ENCODE measurements at places on chromosomes 12 and 14.

DNA sequence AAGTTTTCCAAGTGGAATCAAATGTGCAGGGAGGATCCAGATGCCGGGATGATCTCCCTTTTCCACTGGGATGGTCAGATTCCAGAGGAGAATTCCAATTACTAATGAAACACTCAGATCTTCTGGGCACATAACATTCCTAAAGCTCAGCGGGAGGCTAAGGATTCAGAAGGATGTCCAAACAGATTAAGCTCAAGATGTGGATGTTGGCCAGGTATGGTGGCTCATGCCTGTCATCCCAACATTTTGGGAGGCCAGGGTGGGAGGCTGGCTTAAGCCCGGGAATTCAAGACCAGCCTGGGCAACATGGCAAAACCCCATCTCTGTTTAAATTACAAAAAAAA, 62.0 kb upstream of the PNMA1 start:
- no peak for DNase-seq

DNA sequence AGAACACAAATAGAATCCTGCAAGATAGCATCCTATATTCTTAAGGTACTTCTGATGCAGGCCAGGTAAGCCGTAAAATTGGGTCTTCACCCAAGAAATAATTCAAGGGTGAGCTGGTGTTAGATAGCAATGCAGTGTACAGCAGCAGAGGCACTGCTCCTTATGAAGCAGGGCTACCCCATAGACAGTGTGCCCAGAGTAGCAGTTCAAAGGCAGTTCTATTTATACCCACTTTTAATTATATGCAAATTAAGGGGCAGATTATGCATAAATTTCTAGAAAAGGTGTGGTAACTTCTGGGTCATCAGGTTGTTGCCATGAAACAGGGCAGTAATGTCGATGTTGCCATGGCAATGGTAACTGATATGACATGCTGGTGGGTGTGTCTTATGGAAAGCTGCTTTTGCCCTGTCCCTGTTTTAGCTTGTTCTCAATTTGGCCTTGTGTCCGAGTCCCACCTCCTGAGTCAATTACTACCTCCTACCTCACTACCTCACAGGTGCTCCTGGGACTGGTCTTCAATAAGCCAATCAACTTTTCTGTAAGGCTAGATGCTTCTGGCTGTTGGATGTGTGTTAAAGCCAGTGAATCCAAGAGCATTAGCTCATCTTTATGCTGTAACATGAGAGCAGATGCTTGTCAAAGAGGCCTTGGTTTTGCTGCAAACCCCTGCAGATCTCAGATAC, 61.0 kb downstream of the PPM1A start:
- peak; percentile 21 for DNase-seq

GRCh38 chr14:50173891-50174290, 57.5 kb downstream of the SOS2 start:
- no peak for DNase-seq

DNA sequence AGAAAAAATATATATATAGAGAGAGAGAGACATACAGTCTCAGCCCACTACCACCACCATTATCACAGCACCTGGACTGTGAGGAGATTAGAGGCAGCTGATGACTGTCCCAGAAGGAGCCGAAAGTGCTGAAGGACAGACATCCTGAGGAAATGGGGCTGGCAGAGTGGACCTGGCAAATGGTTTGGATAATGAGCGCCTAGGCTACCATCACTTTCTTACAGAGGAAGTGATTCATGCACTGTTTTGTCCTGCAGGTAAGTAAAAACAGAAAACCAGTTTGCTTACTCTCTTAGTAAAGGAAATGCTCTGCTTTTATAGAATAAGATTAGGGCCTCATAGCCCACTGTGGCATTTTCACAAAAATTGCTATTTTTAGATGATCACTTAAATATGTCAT, 28.6 kb upstream of the DNM1L start:
- DNase-seq = no peak

DNA sequence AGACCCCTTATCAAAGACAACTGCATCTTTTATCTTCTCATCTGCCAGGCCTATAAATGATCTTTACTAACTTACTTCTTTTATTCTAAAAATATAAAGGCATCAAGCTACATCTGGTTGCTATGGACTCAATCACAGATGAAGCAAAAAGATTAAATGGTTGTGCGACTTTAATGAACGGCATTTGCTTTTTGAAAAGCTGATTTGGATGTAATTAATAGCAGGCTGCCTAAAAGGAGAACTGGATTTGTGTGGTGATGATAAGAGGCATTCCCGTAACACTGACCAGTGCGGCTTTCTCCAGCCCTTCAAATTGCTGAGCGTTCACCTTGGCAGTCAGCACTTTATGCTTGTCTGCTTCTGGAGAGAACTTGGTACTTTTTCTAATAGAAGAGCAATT, 103.8 kb downstream of the ARMH4 start:
- DNase-seq = no peak

- no peak for DNase-seq
Measured at GRCh38 chr14:74792249-74793039, 29.3 kb downstream of the YLPM1 start.

DNA sequence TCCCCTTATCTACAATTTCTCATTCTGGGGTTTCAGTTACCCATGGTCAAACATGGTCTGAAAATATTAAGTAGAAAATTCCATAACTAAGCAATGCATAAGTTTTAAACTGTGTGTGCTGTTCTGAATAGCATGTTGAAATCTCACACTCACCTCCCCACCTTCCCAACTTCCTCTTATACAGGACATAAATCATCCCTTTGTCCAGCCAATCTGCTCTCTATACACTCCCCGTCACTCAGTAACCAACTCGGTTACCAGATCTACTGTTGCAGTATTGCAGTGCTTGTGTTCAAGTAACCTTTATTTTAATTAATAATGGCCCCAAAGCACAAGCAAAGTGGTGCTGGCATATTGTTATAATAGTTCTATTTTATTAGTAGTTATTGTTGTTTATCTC, 420.5 kb downstream of the GXYLT1 start:
- no peak for DNase-seq

DNA sequence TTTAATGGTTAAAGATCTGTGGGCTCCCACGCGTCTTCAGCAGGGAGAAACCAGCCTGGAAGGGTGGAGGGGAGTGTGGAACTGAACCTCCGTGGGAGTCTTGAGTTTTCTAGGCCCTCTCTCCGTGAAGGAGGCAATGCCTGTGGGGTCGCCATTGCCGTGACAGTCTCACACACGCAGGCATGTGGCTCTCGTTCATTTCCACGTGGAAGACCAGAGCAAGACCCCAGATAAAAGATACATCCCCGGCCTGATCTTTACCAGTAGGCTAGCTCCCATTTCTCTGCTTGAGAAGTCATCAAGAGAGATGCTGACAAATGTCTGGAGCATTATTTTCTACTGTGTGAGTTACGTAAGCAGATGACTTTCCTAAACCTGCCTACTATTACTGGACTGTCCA, 491.7 kb upstream of the LMO3 start:
- no peak for DNase-seq

DNA sequence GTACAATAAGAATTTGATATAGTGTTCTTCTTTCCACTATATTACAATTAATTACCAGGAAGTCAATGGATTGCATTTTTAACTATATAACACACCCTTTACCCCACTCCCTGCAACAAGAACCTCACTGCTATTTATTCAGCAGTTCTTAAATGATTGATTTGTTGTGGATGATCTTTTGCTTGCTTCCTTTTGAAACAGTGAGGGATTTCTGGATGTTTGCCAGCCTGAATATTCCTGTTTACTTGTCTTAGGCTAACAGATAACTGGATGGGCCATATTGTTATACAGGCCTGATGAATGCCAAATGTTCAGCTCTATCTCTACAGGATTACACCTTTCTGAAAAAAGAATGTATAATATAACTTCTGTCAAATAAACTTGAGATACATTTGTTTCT, 497.6 kb downstream of the APAF1 start:
- DNase-seq = no peak

DNA sequence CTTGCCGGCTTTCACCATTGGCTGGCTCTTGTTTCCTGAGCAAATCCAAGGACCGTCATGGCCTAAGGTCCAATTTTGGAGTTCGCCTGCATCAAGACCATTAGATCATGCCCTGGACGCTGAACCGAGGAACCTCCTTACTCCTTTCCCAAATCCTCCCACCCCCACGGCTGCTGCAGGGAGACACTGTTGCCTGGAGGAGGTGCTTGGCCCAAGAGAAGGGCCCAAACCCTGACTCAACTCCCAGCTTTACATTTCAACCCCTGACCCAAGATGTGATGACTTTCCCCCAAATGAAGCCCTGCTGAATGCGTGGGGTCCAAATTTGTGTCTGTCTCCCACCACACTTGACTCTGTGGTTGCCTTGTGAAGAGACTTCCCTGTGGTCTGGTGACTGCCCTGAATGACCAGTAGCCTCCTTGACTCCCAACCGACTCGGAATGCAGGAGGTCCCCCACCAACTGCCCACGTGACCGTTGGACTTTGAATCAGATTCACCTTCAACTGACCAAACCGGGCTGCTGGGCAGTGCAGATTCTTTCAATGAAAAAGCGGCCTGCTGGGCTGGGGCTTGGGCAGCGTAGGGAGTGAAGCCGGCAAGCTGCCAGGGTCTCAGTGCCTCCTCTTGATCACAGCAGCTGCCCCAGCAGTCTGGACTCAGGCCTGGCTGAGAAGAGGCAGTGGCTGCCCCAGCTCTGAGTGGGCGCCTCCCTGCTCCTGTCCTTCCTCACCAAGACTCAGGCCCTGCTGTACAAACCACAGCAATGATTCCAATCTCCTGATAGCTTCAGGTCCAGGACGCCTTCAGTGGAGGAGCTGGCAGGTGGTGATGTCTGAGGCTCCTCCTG, 46.7 kb upstream of the OASL start:
- DNase-seq = no peak

- DNase-seq = no peak
Measured at GRCh38 chr12:132393245-132393795, 63.9 kb upstream of the GALNT9 start.

GRCh38 chr14:79144896-79145295, 974.7 kb downstream of the NRXN3 start:
- no peak for DNase-seq

GRCh38 chr14:76376409-76376877, 506 bp downstream of the ESRRB start:
- DNase-seq = no peak

DNA sequence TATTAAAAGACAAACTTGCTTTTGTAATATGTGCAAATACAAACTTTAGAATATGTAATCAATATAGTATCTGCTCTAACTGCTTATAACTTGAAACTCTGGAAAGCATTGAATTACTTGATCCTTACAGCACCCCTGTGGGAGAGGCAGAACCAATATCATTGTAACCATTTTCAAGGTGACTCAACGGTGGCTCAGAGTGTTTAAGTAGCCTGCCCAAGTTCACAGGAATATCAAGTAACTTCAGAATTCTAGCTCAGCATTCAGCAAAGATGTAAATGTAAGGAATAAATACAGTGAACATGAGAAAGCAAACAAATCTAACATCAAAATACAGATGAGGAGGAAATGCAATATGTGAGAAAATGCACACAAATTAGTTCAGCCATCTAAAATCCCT, 264.6 kb downstream of the NELL2 start:
- DNase-seq = no peak

DNA sequence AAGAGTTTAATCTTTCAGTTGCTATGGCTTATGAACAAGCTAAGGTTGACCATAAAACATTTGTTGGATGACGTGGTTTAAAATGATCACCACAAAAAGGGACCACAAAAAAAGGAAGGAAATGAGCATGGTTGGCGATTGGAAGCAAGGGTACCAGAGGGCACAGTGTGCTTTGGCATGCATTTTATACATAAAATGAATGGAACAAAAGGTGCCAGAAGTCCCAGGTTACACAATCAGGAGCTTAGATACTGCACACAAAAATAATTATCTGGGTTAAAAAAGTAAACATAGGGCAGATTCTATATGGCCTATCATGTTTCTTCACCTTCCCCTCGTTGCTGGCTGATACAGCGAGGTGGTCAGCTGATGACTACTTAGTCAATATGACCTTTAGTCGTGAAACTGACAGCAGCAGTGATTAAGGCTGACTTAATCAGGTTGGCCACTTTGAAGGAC, 50.7 kb downstream of the ZC3H14 start:
- DNase-seq = no peak

Measured in NAMALWA (cell line).